ENCODE measurements at places on chromosomes 5 and 9.

DNA sequence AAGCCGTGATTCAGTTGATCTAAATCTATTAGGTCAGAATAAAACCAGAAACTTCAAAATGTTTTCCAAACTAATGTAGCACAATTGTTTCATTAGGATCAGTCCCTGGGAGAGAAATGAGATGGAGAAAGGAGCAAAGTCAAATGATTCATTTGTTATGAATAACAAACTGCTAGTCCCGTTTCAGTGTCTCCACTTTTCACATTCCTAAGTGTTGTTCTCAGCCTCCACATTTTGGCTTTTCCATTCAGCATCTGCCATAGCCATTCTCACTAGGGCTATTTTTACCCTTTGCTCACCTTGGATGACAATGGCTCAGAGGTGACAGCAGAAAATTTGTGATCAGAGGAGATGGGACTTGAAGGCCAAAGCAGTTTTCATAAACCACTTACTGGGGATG lies 314.1 kb upstream of the KIF2A start:
- no peaks in the 10 kb centered on the region for H3K27me3 ChIP-seq
- H3K4me1 ChIP-seq, result no peaks in the 10 kb centered on the region
- H3K36me3 ChIP-seq, result no peaks in the 10 kb centered on the region
- H3K27ac ChIP-seq, result no peak overlapping the region

DNA sequence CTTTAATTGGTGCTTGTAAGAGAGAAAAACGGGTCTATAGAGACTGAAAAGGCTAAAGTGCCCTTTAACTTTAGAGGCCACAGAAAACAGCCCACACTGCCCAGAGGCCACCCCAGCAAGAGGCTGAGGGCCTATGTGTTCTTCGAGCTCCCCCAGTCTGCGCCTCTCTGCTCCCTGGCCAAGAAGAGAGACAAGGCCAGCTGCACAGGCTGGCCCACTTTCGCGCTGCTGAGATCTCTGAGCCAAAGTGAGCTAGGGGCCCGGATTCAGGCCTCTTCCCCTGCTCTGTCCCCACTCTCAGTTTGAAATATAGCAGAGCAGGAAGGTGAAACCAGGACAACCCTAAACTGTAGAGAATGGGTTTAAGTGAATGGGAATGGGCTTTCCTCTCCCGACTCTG lies 132.0 kb upstream of the TRIM32 start:
- no peak overlapping the region for H3K4me3 ChIP-seq
- H3K36me3 ChIP-seq, result no peaks in the 10 kb centered on the region
- no peak overlapping the region for H3K27ac ChIP-seq
- DNase-seq, result no peak

DNA sequence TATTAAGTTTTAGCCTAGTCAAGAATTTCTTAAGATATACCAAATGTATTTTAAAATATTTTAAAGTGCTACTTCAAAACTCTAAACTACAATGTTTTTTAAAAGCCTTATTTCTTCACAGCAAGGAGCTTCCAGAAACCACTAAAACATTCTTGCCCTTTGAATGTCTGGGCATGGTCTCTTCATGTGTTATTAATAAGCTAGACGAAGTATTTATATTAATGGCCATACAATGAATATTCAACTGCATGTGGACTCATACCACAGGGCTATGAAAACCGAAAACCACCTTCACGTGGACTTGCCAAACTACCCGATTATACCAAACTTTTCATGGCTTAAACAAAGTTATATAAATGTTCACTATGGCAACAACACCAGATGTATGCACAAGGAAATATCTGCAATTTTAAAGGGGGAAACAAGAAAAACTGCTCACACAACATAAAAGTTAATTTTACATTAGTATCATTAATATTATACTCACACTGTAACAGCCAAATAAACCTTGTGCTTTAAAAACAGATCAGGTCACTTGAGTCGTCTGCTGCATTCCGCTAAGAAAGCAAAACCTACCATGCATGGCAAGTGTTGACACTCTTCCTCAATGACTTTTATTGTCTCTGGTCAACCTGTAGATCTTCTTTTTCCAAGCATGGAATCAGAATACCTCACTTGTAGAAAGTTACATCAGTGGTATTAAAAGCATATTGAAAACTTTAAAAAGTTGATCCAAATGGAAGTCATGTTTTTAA lies 246.3 kb downstream of the BNC2 start:
- no peaks in the 10 kb centered on the region for H3K36me3 ChIP-seq
- no peak overlapping the region for H3K4me3 ChIP-seq
- H3K4me1 ChIP-seq, result no peaks in the 10 kb centered on the region
- H3K27ac ChIP-seq, result no peak overlapping the region

DNA sequence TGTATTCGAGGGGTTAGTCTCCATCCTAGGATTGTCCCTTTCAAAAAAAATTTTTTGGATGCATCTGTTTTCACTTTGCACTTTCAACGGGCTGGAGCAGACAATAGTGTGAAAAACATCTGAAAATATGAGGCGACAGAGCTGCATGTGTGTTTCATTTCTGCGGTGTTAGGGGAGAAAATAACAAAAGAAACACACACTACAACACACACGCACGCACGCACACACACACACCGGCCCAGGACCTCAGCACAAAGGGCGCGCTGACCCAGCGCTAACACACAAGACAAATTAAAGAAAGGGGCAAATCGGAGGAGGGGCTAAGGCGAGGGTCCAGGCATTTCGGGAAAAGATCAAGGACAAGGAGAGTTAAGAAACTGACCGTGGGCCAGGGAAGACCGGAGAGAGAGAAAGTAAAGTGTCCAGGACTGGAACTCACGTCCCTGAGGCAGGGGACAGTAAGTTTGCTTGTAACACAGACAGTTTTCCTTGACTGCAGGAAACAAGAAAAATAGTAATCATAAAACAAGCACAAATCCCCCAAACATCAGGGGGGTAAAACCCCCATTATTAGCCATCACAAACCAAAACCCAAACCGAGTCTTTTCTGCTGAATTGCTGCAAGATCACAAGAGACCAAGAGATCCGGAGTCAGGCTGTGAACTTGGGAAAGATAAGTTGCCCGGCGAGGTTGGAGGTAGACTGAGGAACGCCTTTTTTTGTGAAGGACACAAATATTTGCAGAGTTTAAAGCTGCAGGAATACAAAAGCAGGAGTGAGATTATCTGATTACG lies 302.1 kb downstream of the PARP8 start:
- no peak for DNase-seq
- no peaks in the 10 kb centered on the region for H3K36me3 ChIP-seq
- peaks cover 65% of the 10 kb centered on the region for H3K27me3 ChIP-seq
- no peak overlapping the region for H3K27ac ChIP-seq

GRCh38 chr9:16571127-16571802 lies 299.2 kb downstream of the BNC2 start:
- H3K4me3 ChIP-seq, result no peak overlapping the region
- H3K27me3 ChIP-seq, result no peaks in the 10 kb centered on the region
- H3K4me1 ChIP-seq, result no peaks in the 10 kb centered on the region
- no peak for DNase-seq
- no peaks in the 10 kb centered on the region for H3K36me3 ChIP-seq

DNA sequence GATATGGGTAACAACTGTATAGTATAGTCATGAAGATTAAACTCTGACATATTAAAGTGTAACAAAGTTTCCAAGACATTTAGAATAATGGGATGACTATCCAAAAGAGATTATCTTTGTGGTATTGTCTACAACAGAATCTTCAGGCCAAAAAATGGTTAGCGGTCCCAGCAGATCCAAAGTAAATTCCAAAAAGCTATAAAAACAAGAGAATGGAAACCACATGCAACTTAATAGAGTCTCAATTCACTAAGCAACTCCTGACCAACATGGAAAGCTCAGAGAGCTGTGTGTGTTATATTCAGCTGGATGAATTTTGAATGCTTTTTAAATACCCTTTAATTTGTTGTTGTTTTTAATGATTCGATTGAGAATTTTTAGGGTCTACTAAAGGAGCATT lies 688.2 kb downstream of the CETN3 start:
- no peaks in the 10 kb centered on the region for H3K27me3 ChIP-seq
- H3K36me3 ChIP-seq, result no peaks in the 10 kb centered on the region
- H3K4me1 ChIP-seq, result no peaks in the 10 kb centered on the region
- H3K4me3 ChIP-seq, result no peak overlapping the region

GRCh38 chr9:114606068-114606467 lies 5.0 kb upstream of the TMEM268 start:
- no peaks in the 10 kb centered on the region for H3K36me3 ChIP-seq
- DNase-seq, result no peak
- no peak overlapping the region for H3K27ac ChIP-seq

DNA sequence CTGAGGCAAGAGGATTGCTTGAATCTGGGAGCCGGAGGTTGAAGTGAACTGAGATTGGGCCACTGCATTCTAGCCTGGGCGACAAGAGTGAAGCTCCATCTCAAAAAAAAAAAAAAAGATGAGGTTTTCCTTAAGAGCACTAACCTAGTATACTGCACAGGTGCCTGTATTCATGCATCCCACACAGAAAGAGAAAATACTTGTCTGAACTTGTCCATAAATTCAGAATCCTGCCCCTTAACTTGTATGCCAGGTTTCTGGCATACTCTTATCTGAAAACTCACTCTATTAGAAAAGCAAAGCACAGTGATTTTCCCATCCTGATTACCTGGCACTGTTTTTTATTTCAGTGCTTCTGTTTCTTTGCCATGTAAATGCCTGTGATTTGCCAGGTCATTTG lies 125.3 kb upstream of the CDKN2B start:
- no peak overlapping the region for H3K4me3 ChIP-seq
- peaks cover 3% of the 10 kb centered on the region for H3K27me3 ChIP-seq
- DNase-seq, result no peak
- no peaks in the 10 kb centered on the region for H3K4me1 ChIP-seq
- H3K36me3 ChIP-seq, result no peaks in the 10 kb centered on the region

- H3K27ac ChIP-seq, result no peak overlapping the region
- peaks cover 6% of the 10 kb centered on the region for H3K36me3 ChIP-seq
- no peak overlapping the region for H3K4me3 ChIP-seq
- H3K4me1 ChIP-seq, result no peaks in the 10 kb centered on the region
- no peaks in the 10 kb centered on the region for H3K27me3 ChIP-seq
These were observed 57.9 kb downstream of the RNF130 start for GRCh38 chr5:180013678-180014077.

DNA sequence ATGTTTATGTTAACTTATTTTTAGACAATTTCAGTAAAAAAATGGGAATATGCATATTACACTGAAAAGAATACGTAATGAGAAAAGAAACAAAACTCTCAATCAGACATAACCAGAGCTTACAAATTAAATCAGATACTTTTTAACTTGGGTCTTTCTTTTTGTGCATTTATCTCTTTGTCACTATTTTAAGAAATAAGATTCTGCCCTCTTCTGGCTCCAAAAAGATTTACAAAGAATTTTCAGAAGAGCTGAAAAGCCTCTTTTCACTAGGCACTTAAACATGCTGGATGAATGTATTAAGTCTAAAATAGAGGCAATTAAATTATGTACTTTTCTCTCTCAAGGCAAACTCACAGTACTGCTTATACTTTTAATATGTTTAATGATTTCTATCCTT lies 55.5 kb downstream of the CEP120 start:
- no peaks in the 10 kb centered on the region for H3K27me3 ChIP-seq
- H3K27ac ChIP-seq, result no peak overlapping the region
- H3K4me3 ChIP-seq, result no peak overlapping the region
- H3K4me1 ChIP-seq, result no peaks in the 10 kb centered on the region

DNA sequence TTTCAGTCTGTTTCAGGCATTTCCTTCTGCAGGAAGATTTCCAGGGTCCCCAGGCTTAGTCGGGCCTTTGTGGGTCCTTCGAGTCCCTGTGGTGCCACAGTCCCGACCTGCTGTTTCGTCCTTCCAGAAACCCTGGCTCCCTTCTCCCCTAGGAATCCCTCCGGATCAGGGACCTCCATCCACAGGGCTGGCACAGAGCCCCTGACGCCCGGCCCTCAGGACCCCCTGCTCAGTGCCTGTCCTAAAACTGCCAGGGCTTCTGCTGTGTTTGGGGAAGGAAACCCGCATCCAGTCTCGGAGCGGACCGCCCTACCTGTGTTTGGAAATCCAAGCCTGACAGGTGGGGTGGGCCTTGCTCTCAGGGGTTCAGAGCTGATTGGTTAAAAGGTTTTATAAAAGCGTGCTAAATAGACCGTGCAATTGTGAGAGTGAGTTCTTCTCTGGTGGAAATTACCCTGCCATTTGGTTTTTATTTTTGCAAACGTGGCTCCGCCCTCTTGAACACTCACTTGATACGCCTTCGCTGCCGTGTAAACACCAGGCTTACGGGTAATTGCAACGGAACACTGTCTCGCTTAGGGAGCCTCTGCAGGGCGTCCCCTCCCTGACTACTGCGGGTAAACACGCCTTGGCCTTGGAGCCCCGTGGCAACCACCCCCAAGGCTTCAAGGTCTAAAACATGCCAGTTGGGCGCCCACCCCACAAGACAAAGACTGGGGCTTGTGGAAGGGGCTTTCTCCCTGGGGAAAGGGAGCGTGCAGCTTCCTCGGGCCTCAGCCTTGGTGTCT lies 121.2 kb downstream of the PHF2 start:
- H3K4me1 ChIP-seq, result no peaks in the 10 kb centered on the region
- H3K36me3 ChIP-seq, result no peaks in the 10 kb centered on the region
- no peaks in the 10 kb centered on the region for H3K27me3 ChIP-seq
- no peak for DNase-seq

GRCh38 chr9:8448226-8448625 lies 648.6 kb upstream of the DMAC1 start:
- H3K27ac ChIP-seq, result no peak overlapping the region
- no peak overlapping the region for H3K4me3 ChIP-seq
- peaks cover 3% of the 10 kb centered on the region for H3K27me3 ChIP-seq
- H3K4me1 ChIP-seq, result no peaks in the 10 kb centered on the region
- DNase-seq, result no peak
- no peaks in the 10 kb centered on the region for H3K36me3 ChIP-seq

GRCh38 chr5:144273232-144274027 lies 102.8 kb downstream of the KCTD16 start:
- H3K4me3 ChIP-seq, result no peak overlapping the region
- no peaks in the 10 kb centered on the region for H3K27me3 ChIP-seq
- no peak for DNase-seq
- no peak overlapping the region for H3K27ac ChIP-seq

- no peaks in the 10 kb centered on the region for H3K27me3 ChIP-seq
- H3K36me3 ChIP-seq, result no peaks in the 10 kb centered on the region
- H3K27ac ChIP-seq, result no peak overlapping the region
These were observed 27.8 kb downstream of the NFIL3 start for GRCh38 chr9:91395553-91396471.

GRCh38 chr9:4080921-4081895 lies 218.7 kb downstream of the GLIS3 start:
- H3K4me3 ChIP-seq, result no peak overlapping the region
- H3K27ac ChIP-seq, result no peak overlapping the region
- H3K27me3 ChIP-seq, result no peaks in the 10 kb centered on the region
- no peaks in the 10 kb centered on the region for H3K4me1 ChIP-seq

GRCh38 chr5:123450640-123451039 lies 27.4 kb upstream of the CEP120 start:
- H3K4me1 ChIP-seq, result no peaks in the 10 kb centered on the region
- DNase-seq, result no peak
- no peak overlapping the region for H3K4me3 ChIP-seq

Measured in CD4-positive, alpha-beta T cell (primary cell).